Nasal cavity respiratory epithelium epithelial cell of viscerocranial mucosa (primary cell): ENCODE measurements at places on chromosomes 6 and 20. TPM values are rescaled to one million over a fixed set of nuclear protein-coding genes. Genes with fewer than 3 reads are reported as not detected.

The RTF2 gene
- total RNA-seq = 63.2 and 79.3 TPM in 2 replicates

The ENPP3 gene
- total RNA-seq = 0.07 TPM in 1 of 2 replicates, not detected in the other

The NRSN1 gene
- not detected in 2 replicates for total RNA-seq

The MYB gene
- total RNA-seq = under 0.01 and 0.36 TPM in 2 replicates

The PDYN gene
- not detected in 2 replicates for total RNA-seq

The SYS1 gene
- 17.4 and 22.1 TPM in 2 replicates for total RNA-seq

The HLA-DMA gene
- 0.68 and 2.4 TPM in 2 replicates for total RNA-seq

The MATN4 gene
- under 0.01 and 0.14 TPM in 2 replicates for total RNA-seq

The RAET1L gene
- total RNA-seq = 5.1 and 9.3 TPM in 2 replicates

The PROKR2 gene
- not detected in 2 replicates for total RNA-seq

The OOEP gene
- 0.14 TPM in 1 of 2 replicates, not detected in the other for total RNA-seq

The OTOR gene
- not detected in 2 replicates for total RNA-seq

The HLA-DPB1 gene
- total RNA-seq = not detected in 2 replicates

The GPR6 gene
- not detected in 2 replicates for total RNA-seq

The EXOC2 gene
- 41.7 and 52.7 TPM in 2 replicates for total RNA-seq

The REM1 gene
- total RNA-seq = not detected in 2 replicates

The ERVFRD-1 gene
- not detected in 2 replicates for total RNA-seq

The SCGN gene
- not detected in 2 replicates for total RNA-seq

The LY6G5C gene
- 0.07 TPM in 1 of 2 replicates, not detected in the other for total RNA-seq

The UBR2 gene
- 27.7 and 38.0 TPM in 2 replicates for total RNA-seq

The SIRPB1 gene
- not detected in 2 replicates for total RNA-seq

The C6orf58 gene
- total RNA-seq = not detected in 2 replicates

The GATA5 gene
- not detected in 2 replicates for total RNA-seq

The LGSN gene
- not detected in 2 replicates for total RNA-seq

The CUL9 gene
- total RNA-seq = 30.8 and 54.0 TPM in 2 replicates

The WASF1 gene
- total RNA-seq = 8.2 and 15.5 TPM in 2 replicates

The METTL24 gene
- not detected in 2 replicates for total RNA-seq

The SPAG4 gene
- 3.2 and 5.1 TPM in 2 replicates for total RNA-seq

The OXT gene
- not detected in 2 replicates for total RNA-seq

The LRRC73 gene
- total RNA-seq = 0.14 and 0.34 TPM in 2 replicates

The GJA10 gene
- total RNA-seq = not detected in 2 replicates

The NHLRC1 gene
- total RNA-seq = 2.1 and 2.7 TPM in 2 replicates

The SLPI gene
- 458 and 1,147 TPM in 2 replicates for total RNA-seq

The CHRNA4 gene
- total RNA-seq = not detected in 2 replicates
